Anterior cingulate cortex (tissue), 58 donors: ENCODE measurements at places on chromosomes 6 and 20.

GRCh38 chr6:43181942-43182860 is at the start of gene CUL9:
TSS of gene CUL9 (plus strand) at chr6:43182196. CDS start at chr6:43184311, 2,115 bp downstream.
- DNase-seq = peak; percentile 89

DNA sequence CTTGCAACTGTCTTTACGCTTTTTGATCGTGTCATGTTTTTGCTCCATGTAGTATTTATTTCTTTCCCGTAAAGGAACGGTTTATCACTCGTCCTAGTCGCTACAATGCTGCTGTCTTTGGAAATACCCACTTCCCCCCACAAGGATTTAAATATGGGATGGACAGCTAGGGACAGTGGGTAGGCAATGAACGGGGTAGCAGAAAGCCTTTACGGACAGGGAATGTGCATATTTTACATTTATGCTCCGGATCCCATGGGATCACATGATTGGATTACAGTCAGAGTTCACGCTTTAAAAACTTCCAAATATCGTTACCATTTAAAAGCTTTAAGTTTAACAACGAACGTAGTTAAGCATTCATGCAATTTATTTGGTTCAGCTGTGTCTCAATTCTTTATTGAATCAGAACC is 1.2 kb downstream of the HIVEP1 start:
- DNase-seq = no peak

DNA sequence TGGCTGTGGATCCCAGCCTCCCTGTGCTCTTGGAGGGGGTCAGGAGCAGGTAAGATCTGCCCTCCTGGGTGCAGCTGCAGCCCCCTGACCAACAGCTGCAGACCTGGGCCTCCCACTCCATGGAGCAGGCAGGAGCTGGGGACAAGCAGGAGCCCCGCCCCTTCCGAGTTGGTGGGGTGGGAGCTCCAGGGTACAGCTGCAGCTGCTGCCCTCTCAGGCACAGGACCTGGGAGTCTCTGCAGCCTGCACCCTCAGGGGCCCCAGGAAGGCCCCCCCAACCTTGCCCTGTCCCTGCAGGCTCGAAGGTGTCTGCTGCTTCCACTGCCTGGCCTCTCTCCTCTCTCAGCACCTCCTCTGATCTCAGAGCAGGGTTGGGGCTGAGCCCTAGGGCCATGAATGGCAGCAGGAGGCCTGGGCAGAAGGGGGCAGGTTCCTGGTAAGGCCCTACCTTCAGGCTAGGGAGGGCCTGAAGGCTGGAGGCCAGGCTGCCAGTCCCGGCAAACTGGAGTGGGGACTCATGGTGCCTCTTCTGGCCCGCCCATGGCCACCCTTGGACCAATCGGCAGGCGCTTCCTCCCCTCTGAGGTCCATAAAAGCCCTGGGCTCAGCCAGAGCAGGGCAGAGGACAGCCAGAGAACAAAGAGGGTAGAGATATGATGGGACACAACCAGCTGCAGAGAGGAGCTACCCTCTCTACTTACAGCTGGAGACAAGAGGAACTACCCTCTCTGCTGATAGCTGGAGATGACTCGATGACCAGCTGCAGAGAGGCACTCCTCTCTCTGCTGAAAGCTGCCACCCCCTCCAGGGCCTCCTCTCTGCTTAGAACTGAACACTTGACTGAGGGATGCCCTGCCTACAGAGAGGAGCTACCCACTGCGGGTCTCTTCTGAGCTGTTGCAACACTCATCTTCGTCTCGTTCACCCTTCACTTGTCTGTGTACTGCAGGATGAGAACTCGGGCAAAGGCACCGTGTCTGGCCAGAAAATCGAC is 7.8 kb upstream of the PACSIN1 start:
- DNase-seq = no peak

- DNase-seq = no peak
Observed at GRCh38 chr6:166515072-166515810, 71.2 kb downstream of the RAMACL start.

DNA sequence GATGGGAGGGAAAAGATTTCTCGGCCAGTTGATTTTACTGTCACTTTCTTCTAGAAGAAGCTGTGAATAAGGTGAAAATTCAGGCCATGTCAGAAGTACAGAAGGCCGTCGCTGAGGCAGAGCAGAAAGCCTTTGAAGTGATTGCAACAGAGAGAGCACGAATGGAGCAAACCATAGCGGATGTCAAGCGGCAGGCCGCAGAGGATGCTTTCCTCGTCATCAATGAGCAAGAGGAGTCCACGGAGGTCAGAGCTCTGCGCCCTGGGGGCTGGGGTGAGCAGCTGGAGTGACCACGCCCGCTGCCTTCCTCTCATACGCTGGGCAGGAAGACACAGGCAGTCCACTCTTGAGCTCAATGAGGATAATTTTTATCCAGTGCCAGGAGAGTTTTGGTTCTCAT is 21.8 kb upstream of the C20orf144 start:
- no peak for DNase-seq

DNA sequence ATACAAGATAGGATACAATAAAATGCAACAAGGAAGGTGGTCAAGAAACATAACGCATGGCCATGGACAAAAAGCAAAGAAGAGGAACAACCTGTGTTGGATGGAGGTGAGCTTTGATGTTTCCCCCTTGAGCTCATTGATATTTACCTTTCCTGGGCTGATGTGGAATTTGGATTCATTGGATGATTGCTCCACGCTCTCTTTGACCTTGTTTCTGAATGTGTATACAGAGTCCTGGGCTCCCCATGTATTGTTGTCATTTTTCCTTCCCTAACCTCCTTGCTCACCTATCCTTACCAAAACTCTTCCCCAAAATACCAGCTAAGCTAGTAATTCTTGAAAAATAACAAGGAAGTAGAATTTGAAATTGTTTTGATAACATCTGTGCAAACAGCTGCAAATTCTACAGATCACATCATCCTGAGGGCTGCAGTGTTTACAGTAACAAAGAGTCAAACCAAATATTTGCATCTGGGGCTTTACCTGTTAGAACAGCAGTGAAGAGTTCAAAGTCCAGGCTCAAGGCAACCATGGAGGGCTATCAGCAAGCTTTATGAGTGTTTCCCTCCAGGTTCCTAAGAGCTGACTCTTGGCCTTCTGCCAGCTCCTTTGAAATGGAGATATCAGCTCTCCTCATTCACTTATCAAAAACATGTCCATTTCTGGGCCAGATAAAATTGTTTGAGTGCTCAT is 214.3 kb upstream of the MARCKS start:
- DNase-seq = no peak
